ENCODE measurements at places on chromosomes 6 and 20.
A peak's percentile ranks its signal among the peaks of the same experiment; 100 is the strongest.

DNA sequence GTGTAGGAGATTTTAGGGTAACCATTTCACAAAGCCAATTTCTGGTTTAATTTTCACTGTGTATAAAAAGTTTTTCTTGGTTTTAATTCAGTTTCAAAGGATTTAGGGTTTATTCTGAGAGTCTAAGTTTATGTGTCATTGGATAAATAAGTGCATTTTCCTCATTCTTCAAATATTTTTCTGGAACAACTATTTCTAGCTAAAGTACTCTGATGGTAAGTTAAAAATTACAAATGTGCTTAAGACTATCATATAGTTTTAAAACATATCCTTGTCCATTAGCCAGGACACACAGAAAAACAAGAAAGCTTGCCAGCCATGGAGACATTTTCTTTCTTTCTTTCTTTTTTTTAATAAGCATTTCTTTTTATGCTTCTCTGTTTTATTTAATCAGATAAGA is 333.0 kb downstream of the RFPL4B start:
- no peak for DNase-seq

DNA sequence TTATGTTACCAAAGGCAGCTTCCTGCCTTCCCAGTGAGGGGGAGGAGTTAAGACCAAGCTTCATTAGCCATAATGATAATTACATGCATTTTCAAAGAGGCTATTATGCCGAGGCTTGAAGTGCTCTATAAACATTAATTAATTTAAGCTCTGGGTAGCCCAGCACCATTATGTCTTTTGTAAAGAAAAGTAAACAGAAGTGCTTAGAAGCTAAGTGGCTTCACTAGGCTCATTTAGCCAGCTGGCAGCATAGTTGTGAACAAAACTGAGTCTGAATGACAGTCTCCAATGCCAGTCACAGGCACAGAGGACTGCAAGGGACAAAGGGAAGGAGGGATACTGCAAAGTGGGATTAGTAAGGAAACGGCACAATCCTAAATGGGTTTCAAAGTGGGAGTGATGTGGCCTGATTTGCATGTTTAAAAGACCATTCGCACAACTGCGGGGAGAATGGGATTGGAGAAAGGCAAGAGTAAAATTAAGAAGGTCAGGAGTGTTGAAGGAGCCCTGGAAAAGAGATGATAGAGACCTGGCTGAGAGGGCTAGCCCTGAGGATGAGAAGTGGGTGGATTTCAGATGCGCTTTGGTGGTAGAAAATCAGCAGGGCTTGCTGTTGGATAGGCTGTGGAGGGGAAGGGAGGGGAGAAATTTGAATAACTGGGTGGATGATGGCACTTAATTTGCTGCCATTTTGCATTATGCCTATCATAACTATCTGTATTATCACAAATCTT is 20.1 kb upstream of the ISM1 start:
- DNase-seq = no peak

DNA sequence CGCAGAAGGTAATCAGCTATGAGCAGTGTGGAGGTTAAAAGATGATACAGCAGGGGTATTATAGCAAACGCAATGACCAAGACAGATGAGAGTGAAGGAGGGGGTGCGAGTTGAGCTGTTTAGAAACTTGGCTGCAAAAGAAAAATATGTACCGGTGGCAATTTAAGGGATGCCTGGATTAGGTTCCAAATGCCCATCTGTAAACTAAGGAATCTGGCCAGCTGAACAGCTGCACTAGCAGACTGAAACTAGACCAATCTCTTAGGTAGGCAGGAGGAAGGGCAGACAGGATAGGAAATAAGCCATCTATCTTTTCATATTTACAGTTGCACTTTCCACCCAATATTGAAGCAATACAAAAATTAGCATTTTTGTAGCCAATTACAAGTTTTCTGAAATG is 407.6 kb downstream of the HTR1B start:
- no peak for DNase-seq

- peak; percentile 48 for DNase-seq
Observed at GRCh38 chr20:45892049-45892825, 1.1 kb downstream of the CTSA start.

DNA sequence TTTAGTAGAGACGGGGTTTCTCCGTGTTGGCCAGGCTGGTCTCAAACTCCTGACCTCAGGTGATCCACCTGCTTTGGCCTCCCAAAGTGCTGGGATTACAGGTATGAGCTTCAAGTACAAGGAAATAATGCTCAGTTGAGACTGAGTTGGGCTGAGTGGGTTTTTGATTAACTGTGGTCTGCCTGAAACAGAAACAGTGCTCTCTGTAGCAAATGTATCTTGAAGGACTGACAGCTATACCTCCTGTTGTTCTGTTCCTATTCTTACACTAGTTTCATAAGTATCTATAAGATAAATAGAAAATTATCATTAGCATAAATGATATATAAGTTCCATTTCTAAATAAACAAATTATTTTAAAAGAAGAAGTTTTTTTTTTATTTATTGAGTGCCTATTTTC is 142.8 kb upstream of the PTPRK start:
- no peak for DNase-seq

DNA sequence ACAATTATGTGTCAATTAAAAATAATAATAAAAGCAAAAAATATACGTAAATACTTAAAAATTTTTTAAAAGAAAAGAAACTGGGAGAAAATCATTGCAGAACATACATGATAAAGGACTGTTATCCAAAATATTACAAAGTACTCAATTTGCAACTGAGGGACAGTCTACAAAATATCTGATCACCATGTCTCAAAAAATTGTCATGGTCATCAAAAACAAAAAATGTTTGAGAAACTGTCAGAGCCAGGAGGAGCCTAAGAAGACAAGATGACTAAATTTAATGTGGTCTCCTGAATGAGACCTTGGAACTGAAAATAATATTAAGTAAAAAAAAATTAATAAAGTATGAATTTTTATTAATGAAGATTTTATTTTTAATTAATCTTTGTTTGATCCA is 43.5 kb downstream of the DTNBP1 start:
- no peak for DNase-seq
